ENCODE measurements at places on chromosomes 4 and X.

DNA sequence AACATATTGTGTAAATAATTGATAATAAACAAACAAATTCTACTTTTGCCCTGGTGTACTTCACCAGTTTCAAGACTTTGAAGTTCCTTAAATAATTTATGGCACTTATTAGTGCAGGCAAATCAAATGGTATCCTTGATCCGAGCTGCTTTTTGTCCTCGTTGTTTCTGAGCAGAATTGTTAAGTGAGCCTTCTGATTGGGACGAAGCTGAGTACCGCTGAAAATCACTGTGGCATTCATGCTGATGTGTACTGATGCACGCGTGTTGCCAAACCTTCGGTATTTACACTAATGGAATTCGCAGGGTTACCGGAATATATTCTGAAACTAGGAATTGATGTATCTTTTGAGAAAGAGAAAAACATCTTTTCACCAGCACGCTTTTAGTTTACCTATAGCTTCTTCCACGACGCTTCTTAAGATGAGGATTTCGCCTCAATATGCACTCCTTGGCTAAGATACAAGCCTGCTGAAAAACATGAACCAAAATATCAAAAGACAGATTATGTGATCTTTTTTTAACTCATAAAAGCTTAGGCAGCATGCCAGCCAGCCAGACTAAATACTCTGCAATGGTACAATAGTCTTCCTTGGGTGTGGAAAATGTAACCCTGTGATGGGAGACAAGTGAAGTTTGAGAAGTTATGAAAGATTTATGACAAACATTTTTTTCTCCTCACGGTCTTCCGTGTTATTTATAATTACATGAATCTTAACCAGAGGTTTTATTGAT lies 48.9 kb upstream of the TENM3 start:
- no peak for DNase-seq

GRCh38 chrX:23901060-23901459 lies 6.7 kb downstream of the APOO start:
- DNase-seq = no peak

GRCh38 chr4:140236654-140237169 lies 82.7 kb upstream of the MAML3 start:
- DNase-seq = no peak

DNA sequence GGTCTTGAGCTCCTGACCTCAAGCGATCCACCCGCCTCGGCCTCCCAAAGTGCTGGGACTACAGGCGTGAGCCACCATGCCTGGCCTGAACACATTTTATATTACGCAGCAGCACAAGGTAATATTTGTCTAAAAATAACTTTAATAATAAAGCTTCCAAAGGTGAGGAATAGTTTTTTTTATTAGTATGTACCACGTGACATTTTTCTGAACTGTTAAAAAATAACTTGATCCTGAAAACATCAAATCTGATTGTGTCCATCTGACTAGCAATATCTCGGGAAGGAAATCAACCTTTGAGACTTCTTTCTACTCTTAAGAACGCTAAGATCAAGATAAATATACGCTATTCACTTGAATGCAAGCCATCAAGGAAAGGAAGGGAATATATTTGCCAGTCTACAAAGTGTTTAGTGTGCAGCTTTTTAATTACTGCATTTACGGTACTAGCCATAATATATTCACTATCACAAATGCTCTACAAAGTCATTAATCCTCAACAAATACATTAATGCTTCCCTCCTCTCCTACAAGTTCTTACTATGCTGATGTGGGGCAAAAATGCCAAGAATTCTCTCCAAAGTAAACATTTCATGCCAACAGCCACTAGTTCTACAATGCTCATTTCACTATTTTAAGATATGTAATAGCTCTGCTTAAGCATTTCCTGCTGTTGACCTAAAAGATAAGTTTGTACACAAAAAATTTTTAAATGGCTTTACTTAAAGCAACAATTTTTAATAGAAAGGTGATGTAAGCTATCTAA lies 143.6 kb downstream of the APBB2 start:
- no peak for DNase-seq

DNA sequence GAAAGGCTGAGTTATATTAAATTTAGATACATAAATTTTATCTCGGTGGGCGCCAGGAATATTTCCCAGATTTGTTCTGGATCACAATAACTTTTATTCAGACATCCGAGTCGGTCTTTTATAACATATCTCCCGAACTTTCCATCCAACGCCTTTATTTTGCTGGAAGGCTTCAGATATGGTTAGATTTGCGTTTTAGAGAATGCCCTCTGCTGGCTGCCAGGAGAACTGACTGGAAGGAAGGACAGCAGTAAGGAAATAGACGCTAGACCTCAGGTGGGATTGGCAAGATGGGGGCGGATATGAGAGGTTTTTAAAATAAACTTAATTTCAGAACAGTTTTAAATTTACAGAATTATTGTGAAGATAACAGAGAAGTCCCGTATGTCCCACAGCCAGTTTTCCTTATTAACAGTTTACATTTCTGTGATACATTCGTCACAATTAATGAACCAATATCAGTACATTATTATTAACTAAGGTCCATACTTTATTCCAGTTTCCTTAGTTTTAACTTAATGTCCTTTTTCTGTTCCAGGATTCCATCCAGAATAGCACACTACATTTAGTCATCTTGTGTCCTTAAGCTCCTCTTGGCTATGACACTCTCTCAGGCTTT lies 4.6 kb upstream of the KANTR start:
- DNase-seq = no peak

GRCh38 chrX:102610905-102611304 lies 11.6 kb downstream of the ARMCX5 start:
- DNase-seq = no peak

DNA sequence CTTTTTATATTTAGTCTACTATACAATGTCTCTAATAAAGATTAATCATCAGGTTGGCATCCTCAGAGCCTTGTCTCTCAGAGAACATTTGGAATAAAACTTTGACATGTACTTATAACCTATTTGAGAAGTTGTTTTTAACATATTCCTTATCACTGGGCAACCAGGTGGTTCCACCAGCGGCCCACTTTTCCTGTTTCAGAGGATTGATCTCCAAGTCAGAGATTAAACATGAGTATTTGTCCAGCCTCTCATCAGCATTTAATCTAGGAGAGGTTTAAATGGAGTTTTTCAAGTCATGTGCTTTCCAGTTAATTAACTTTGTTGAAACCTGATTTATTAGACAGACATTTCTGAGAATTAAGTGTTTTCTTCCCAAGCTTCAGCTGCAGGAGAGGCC lies 345.5 kb downstream of the GRXCR1 start:
- DNase-seq = no peak
